Spleen (tissue), 13 donors: ENCODE measurements at places on chromosomes 11 and 22. TPM values are rescaled to one million over a fixed set of nuclear protein-coding genes. Genes with fewer than 3 reads are reported as not detected.
A peak's percentile ranks its signal among the peaks of the same experiment; 100 is the strongest.

DNA sequence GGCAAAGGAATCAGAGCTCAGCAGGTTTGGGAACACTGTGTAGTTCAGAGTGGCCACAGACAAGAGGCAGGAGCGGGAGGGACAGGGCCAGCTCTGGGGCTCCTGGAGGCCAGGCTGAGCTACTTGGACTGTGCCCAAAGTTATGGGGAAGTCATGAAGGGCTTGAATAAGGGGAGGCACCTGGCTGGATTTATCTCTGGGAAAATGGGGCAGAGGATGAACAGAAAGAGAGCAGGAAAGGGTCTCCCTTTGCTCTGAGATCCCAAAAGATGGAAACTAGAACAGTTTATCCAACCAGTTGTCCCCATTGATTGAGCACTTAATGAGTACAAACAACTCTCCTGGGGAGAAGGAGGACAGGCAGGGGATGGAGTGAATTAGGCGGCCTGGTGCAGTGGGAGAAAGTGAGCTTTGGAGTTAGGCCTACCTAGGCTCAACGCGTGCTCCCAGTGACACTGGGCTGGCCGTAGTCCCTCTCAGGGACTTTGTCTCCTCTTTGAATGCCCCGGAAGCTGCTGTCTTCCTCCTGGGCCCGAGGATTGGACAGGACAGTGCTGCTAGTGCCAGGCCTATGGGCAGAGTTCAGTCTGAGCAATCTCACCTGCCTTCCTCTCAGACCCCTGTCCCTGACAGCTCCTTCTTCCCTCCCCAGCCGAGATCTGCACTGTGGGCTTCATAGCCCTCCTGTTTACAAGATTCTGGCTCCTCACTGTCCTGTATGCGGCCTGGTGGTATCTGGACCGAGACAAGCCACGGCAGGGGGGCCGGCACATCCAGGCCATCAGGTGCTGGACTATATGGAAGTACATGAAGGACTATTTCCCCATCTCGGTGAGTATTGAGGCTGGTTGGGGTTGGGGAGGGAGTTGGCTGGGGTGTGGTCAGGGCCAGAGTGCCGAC lies 2.0 kb downstream of the MOGAT2 start:
- peaks cover 15% of the 10 kb centered on the region for H3K4me1 ChIP-seq
- DNase-seq = peak; percentile 31
- H3K4me3 ChIP-seq = no peak overlapping the region
- H3K27ac ChIP-seq = no peak overlapping the region
- no peaks in the 10 kb centered on the region for H3K27me3 ChIP-seq
- H3K36me3 ChIP-seq = no peaks in the 10 kb centered on the region

GRCh38 chr11:35359321-35360054 lies 59.9 kb downstream of the SLC1A2 start:
- H3K4me1 ChIP-seq = peaks cover 11% of the 10 kb centered on the region
- peak overlapping the region; percentile 5 for H3K27ac ChIP-seq
- no peak overlapping the region for H3K4me3 ChIP-seq
- no peak for DNase-seq

DNA sequence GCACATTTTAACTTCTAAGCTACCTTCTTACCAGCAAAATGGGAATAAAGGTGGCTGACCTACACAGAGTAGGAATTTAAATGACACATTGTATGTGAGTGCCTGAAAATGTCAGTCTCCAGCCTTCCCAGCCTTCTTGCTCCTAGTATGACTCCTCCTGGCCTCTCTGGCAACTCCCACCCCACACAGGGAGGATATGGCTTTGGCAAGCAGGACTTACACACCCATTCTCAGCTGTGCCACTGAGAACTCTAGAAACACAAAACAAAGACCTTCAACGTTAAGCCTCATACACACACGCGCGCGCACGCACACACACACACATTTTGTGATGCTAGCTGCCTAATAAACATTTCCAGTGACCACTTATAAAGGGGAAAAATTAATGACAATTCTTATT lies 65.8 kb downstream of the PACSIN2 start:
- no peak for DNase-seq
- no peak overlapping the region for H3K27ac ChIP-seq
- no peaks in the 10 kb centered on the region for H3K27me3 ChIP-seq

DNA sequence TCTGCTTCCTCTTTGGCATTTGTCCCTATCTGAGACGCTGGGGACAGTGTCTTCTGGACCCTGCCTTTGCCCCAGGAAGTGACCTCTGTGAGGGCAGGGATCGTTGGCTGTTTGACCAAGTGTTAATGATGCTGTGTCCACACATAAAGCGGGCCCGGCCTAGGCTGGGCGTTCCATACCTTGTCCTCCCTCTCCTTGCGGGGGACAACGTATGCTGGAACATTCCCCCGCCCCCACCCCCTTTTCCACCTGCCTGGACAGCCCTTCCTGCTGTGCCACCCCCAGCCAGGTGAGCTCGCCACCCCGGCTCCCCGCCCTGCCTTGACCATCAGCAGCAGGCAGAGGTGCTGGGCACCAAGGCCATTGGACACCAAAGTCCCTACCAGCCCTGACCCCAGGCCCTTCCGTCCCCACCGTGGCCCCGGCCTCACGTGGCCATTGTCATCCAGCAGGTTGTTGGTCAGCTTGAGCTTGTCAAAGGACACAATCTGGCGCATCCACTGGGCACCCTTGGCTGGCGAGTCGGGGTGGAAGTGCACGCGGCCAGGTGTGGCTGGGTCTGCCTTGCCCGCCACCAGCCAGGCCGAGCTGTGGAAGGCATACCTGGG lies 4.1 kb upstream of the NUDT8 start:
- H3K4me3 ChIP-seq = no peak overlapping the region
- no peak overlapping the region for H3K27ac ChIP-seq
- DNase-seq = peak; percentile 74
- no peaks in the 10 kb centered on the region for H3K36me3 ChIP-seq
- H3K27me3 ChIP-seq = no peaks in the 10 kb centered on the region

GRCh38 chr11:35588627-35589026 lies 29.6 kb upstream of the FJX1 start:
- DNase-seq = no peak
- peaks cover 11% of the 10 kb centered on the region for H3K27me3 ChIP-seq
- no peaks in the 10 kb centered on the region for H3K4me1 ChIP-seq
- H3K27ac ChIP-seq = no peak overlapping the region
- H3K36me3 ChIP-seq = no peaks in the 10 kb centered on the region
- no peak overlapping the region for H3K4me3 ChIP-seq

DNA sequence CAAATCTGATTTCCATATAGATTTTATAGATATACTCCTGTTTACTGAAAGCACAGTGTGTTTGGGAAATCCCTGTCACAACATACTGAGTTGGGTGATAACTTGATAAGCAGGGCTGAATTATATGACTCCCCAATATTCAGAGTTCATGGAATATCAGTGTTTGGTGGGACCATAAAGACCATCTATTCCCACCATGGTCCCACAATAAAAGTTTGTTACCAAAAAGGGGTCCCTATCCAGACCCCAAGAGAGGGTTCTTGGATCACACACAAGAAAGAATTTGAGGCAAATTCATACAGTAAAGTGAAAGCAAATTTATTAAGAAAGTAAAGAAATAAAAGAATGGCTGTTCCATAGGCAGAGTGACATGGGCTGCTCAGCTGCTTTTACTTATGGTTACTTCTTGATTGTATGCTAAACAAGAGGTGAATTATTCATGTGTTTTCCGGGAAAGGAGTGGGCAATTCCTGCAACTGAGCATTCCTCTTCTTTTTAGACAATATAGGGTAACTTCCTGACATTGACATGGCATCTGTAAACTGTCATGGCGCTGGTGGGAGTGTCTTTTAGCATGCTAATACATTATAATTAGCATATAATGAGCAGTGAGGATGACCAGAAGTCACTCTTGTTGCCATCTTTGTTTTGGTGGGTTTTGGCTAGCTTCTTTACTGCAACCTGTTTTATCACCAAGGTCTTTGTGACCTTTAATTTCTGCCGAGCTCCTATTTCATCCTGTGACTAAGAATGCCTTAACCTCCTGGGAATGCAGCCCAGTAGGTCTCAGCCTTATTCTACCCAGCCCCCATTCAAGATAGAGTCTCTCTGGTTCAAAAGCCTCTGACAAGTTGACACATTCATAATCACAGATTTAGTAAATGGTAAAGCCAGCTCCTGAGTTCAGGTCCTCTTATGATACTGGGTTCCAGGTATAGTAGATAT lies 240.6 kb upstream of the PDGFD start:
- H3K4me3 ChIP-seq = no peak overlapping the region
- H3K4me1 ChIP-seq = no peaks in the 10 kb centered on the region
- H3K27me3 ChIP-seq = no peaks in the 10 kb centered on the region
- H3K27ac ChIP-seq = no peak overlapping the region
- DNase-seq = no peak
- no peaks in the 10 kb centered on the region for H3K36me3 ChIP-seq

- DNase-seq = no peak
- no peaks in the 10 kb centered on the region for H3K27me3 ChIP-seq
- no peaks in the 10 kb centered on the region for H3K36me3 ChIP-seq
- no peak overlapping the region for H3K4me3 ChIP-seq
These were observed 34.1 kb downstream of the OR4D9 start for GRCh38 chr11:59545179-59546020.

DNA sequence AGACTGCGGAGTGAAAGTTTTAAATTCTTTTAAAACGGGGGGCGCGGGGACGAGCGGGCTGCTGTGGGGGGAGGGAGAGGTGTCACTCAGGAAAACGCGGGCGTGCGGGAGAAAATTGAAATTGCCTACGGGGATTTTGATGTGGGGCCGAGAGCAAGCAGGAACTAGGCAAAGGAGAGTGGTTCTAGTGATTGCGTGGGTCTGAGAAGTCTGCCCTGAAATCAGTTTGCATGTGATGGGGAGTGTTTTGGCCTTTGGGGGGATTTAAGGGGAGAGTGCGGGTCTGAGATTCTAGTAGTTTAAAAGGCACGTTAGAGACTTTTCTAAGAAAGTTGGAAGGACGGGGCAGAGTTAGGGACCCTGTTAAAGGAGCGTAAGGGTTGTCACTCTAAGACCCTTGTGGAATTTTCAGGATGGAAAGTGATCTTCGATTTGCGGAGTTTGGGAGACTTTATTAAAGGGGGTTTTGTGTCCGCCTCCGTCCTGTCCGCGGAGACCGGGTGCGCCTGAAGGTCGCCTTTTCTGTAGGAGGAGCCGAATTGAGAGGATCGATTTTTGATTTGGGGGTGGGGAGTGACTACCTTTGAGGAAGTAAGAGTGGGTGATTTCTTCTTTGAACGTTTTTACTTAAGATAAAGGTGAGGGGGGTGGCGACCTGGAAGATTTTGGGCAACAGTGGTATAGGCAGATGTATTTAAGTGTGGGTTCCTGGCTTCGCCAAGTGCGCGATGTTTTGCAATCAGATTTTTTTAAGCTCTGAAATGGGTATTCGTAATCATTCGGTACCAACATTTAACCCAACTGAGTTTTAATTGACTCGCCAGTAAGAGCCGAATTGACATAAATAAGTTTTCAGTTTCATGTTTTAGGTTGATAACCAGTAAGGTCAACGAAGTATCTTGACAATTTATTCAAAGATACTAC lies 1.1 kb downstream of the EED start:
- H3K36me3 ChIP-seq = no peaks in the 10 kb centered on the region
- peak overlapping the region; percentile 100 for H3K27ac ChIP-seq
- peak; percentile 79 for DNase-seq
- H3K4me1 ChIP-seq = peaks cover 57% of the 10 kb centered on the region
- H3K27me3 ChIP-seq = no peaks in the 10 kb centered on the region

DNA sequence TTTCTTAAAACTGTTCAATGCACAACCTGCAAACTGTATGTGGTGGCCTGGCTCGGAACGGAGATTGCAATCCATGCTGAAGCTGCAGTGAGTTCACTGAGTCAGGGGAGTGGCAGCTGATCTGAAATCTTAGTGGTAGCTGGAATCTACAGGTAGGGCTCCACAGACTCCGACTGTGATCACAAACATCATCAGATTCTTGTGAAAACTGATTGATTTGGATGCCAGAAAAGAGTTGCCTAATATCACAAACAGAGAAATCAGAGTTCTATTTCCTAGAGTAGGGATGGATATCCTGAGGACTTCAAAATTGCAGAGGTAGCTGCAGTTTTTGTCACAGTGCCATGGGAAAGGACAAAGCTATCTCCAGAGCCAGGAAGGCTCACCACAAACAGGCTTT lies 57.5 kb upstream of the SC5D start:
- H3K36me3 ChIP-seq = no peaks in the 10 kb centered on the region
- no peak overlapping the region for H3K27ac ChIP-seq
- DNase-seq = no peak

GRCh38 chr11:125494031-125494360 lies 2.1 kb downstream of the FEZ1 start:
- H3K27ac ChIP-seq = no peak overlapping the region
- no peak for DNase-seq
- no peaks in the 10 kb centered on the region for H3K27me3 ChIP-seq

GRCh38 chr11:113906038-113906437 lies 1.4 kb downstream of the HTR3B start:
- no peak overlapping the region for H3K4me3 ChIP-seq
- no peak for DNase-seq
- no peaks in the 10 kb centered on the region for H3K36me3 ChIP-seq
- H3K27ac ChIP-seq = no peak overlapping the region
- H3K27me3 ChIP-seq = no peaks in the 10 kb centered on the region

DNA sequence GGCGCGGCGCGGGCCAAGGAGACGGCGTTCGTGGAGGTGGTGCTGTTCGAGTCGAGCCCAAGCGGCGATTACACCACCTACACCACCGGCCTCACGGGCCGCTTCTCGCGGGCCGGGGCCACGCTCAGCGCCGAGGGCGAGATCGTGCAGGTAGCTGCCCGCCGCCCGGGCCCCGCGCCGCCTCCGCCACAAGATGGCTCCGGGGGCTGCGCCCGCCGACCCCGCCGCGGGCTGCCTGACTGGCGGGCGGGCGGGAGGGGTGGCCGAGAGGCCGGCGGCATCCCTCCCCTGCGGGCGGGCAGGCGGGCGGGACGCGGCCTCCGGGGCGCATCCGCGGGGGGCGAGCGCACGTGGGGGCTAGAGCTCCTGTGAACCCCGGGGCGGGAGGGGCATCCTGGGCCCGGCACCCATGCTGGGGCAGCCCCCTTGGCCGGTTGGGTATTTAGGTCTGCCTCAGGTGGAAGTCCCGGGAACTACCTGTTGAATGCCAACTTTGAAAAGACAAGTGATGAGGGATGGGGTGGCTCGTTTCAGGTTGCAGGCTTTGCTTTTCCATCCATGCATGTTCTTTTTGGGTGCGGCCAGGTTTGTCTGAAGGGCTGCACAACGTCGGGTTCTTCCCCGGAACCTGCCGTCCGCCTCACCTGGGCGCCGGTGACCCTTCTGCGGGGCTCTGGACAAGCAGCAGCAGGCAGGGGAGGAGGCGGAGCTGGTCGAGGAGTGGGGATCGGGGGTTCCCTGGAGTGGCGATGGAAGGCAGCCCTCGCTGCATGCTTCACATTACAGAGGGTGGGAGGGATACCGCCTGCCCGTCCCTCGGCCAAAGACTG lies 760 bp downstream of the ZNRF3 start:
- peak; percentile 90 for DNase-seq
- peak overlapping the region; percentile 62 for H3K4me3 ChIP-seq
- H3K36me3 ChIP-seq = no peaks in the 10 kb centered on the region

- H3K4me3 ChIP-seq = no peak overlapping the region
- peaks cover 6% of the 10 kb centered on the region for H3K27me3 ChIP-seq
- no peaks in the 10 kb centered on the region for H3K36me3 ChIP-seq
These were observed 17.8 kb downstream of the KCTD17 start for GRCh38 chr22:37069319-37069718.

GRCh38 chr11:74682731-74683278 lies 48.4 kb downstream of the CHRDL2 start:
- DNase-seq = peak; percentile 37
- H3K27me3 ChIP-seq = peaks cover 25% of the 10 kb centered on the region
- peaks cover 22% of the 10 kb centered on the region for H3K4me1 ChIP-seq
- H3K36me3 ChIP-seq = no peaks in the 10 kb centered on the region
- H3K4me3 ChIP-seq = peak overlapping the region; percentile 21

- DNase-seq = no peak
- no peaks in the 10 kb centered on the region for H3K36me3 ChIP-seq
- H3K27me3 ChIP-seq = peaks cover 62% of the 10 kb centered on the region
- H3K4me1 ChIP-seq = peaks cover 6% of the 10 kb centered on the region
These were observed at the start of gene BRSK2 for GRCh38 chr11:1389932-1390568. Gene BRSK2 (plus strand): TSS chr11:1389934. CDS start chr11:1390285, 351 bp downstream.

KCNJ1 gene
- total RNA-seq = not detected
